ENCODE measurements at places on chromosomes 4 and X.

DNA sequence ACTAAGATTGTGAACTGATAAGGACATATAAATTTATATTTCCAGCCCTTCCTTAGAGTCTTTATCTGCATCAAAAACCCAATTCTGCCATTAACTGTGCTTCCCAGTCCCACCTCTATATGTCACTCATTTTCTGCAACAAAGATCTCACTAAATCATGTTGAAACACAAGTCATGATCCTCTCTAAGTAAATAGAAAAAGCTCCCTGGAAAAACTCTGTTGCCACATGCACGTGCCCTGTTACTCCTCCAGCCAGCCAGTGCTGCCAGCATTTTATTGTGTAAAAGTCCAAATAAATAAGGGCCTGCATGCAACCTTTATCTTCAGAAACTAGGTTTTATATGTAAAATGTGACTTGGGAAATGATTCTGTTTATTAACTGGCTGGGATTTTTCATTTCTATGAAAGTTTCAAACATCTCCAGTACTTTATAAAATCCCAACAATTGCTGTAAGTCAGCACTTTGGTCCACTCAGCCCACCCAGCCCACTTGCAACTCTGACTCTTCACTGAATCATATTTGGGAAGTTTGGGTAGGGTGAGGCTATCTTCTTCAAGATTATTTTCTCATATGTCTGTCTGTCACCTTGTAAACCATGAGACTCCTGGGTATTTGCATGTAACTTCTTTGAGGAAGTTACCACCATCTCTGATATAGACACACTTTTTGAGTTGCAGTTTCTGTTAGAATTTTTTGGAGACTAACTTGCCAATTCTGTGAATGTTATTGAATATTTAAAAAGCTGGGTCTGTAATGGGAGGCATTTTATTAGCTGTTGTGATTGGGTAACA, 40.0 kb upstream of the SMARCA5 start:
- no peak for DNase-seq

DNA sequence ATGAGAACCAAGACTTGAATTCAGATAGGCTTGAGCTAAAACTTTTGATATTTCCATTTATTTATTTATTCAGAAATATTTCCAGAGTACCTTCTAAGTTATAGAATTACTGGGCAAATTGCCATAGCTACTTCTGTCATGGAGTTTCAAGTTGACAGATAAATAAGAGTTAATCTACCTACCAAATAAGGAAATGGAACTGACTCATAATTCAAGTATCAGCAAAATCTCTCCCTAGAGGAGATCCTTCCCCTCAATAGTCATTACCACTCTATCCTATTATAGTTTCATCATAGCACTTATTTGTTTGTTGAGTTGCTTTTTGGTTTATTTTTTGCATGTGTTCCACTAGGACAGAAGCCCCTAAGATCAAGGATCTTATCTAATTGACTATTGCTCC, 48.8 kb upstream of the CCSER1 start:
- no peak for DNase-seq

DNA sequence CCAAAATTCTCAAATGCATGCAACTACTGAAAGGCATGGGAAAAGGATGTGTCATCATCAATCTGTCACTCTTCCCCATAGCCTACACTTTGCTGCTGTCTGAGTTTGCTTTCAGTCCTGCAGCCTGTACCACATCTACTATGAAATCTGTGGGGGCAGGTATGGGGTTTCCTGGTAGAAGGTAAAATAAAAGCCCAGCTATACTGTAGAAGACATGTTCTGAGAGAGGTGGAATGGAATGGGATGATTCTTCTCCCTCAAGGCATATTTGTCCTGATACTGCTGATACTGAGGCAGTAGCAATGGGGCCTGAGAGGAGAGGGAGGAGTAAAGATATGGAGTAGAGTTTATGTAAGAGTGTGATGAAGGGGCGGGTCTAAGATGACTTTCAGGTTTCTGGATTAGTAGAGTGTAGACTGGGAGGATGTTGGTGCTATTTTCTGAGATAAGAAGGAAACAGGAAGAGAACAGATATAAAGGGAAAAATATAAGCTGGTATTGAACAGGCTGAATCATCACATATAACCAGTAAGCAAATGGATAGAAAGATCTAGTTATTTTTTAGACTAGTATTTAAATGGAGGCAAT, 38.7 kb upstream of the GYPA start:
- DNase-seq = no peak

DNA sequence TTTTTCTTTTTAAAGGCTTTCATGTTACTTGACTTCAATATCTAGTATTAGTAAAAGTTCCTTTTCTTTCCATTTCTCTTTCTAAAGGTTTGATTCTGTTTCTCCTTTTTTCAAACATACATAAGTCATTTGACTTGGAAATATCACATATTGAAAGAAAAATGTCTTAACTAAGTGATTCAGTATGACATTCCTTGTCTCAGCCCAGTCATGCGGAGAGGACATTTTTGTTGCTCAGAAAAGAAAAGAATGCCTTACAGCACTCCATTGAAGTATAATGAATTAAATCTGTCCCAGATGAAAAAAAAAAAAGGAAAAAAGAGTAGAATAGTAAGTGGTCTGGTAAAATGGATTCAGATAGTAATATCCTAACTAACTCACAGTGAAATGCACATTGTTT, 466.1 kb downstream of the ADGRL3 start:
- DNase-seq = no peak

GRCh38 chr4:83201761-83202160, 82.8 kb downstream of the COQ2 start:
- no peak for DNase-seq

GRCh38 chr4:93617606-93618005, 210.9 kb upstream of the ATOH1 start:
- no peak for DNase-seq

DNA sequence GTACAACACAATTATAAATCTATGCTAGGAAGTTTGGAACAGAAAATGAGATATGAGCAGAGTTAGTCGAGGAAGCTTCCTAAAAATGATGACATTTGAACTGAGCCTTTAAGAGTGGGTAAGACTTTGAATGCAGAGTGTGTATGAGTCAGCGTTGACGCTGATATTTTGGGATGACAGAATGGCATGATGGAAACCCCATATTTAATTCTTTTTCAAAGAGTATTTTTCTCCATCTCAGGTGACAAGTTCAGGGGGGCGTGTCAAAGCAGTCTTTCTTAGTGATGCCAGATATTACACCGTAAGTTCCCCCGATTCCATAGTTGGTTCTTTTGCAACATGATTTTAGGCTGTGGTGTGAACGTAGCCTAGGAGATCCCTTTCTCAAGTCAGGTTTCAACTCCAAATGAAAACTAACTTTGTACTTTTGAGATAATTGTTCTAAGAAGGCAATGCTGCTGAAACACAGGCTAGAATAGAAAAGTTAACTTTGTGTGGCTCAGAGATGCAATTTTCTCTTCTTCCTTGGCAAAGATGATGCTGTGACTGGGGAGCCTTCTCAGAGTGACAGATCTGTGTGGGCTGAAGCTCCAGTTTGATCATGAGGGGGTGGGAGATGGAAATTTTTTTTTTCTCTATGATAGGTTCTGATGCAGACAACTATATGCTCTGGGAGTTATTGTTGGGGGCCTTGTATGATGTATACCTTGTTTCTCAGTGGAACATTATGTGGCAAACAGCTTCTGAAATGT, 59.2 kb downstream of the GLUD2 start:
- no peak for DNase-seq

GRCh38 chr4:38385093-38386004, 278.6 kb upstream of the KLF3 start:
- DNase-seq = no peak

- no peak for DNase-seq
These were observed 103.4 kb downstream of the EFHC2 start for GRCh38 chrX:44240036-44240435.

DNA sequence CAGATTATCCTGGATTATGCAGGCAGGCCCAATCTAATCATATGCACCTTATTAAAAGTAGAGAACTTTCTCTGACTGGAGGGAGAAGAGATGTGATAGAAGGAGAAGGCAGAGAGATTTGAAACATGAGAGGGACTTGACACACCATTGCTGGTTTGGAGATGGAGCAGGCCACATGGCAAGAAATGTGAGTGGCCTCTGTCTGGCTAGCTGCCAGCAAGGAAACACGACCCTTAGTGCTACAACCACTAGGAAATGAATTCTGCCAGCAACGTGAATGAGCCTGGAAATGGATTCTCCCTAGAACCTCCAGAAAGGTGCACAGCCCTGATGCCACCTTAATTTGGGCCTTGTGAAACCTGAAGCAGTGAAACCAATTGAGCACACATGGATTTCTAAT, 79.5 kb upstream of the MBNL3 start:
- no peak for DNase-seq

DNA sequence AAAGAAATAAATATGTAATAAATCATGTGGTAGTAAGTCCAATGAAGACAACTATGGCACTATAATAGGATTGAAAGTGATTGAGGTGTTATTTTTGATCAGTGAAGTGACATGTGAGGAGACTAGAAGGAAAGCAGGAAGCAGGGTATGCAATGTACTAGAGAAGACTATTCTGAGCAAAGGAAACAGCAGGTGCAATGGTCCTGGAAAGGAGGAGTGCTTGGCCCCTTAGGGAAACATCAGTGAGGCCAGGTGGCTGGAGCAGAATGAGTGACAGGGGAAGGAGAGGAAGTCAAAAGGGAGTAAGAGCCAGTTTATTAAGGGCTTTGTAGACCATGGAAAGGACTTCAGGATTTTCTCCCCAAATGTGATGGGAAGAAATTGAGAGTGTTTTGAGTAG, 207.6 kb upstream of the HCCS start:
- DNase-seq = no peak

All from NCI-H2029 treated with DMSO at 0.1 percent for 48 hours (cell line).